Keratinocyte (primary cell): ENCODE measurements at places on chromosomes 12 and 14. TPM values are rescaled to one million over a fixed set of nuclear protein-coding genes. Genes with fewer than 3 reads are reported as not detected.

The CLEC4D gene
- not detected in 3 replicates for polyA plus RNA-seq

The KLRC4 gene
- not detected in 3 replicates for polyA plus RNA-seq

The ARL1 gene
- polyA plus RNA-seq, result 60.0 to 102 TPM (median 83.1 TPM) in 3 replicates

DNA sequence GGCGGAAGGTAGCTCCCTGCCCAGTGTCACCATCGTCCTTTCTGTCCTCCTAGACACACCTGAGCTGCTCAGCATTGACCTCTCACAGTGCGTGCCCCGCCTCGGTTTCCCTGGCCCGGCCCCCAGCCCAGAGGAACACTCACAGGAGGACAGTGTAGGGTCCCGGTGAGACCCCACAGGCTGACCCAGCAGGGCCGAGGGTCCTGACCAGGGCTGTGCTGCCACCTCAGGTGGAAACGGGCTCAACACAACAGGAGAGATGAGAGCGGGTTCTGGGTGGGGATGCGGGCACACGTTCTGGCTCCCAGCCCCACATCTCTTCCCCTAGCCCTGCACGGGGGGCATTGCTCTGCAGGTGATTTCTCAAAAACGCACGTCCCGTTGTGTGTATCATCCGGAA lies 98.1 kb downstream of the PIWIL1 start:
- no peak for DNase-seq

GRCh38 chr12:46071335-46071734 lies 81.0 kb upstream of the SCAF11 start:
- DNase-seq, result no peak

DNA sequence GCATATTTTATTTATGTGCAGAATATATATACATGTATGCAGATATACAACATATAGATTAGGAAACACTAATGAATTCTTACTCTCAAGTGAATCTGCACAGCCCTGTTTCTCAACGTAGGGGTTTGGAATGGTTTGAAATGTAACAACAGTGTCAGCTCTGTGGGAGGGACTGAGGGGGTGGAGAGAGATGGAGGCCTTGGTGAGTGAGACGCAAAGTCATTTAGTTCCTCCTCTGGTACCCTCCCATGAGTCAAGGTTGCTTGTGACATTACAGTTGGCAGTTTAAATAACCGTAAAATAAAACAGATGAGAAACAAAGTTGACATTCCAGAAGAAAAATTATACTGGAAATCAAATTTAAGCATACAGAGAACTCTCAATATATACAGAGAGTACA lies 313.0 kb upstream of the PRKD1 start:
- DNase-seq, result no peak

- no peak for DNase-seq
These were observed 191.0 kb upstream of the PLEKHG7 start for GRCh38 chr12:92511786-92512185.
